ENCODE measurements at places on chromosomes 5 and 9. TPM values are rescaled to one million over a fixed set of nuclear protein-coding genes. Genes with fewer than 3 reads are reported as not detected.
A peak's percentile ranks its signal among the peaks of the same experiment; 100 is the strongest.

DNA sequence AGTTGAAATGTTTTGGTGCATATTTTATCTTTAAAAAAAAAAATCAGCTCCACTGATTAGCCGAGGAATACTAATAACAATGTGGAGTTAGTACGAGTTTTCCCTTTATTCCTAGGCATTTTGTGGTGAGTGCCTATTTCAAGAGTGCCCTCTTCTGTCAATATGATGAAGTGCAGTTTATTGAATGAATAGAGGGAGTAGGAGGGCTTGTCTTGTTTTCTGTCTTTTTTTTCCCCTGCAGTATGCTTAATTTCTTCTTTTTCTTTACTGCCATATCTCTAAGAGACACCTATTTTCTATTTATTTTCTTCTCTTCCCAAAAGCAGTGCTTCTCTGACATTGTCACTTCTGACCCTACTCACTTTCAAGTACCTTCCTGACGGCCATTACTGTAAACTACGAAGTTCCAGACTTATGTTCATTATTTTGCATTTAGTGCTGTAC, 169.6 kb upstream of the PITX1 start:
- no peaks in the 10 kb centered on the region for H3K36me3 ChIP-seq
- no peaks in the 10 kb centered on the region for H3K27me3 ChIP-seq
- peaks cover 10% of the 10 kb centered on the region for H3K4me1 ChIP-seq
- DNase-seq = no peak
- H3K4me3 ChIP-seq = no peak overlapping the region
- H3K27ac ChIP-seq = peak overlapping the region; percentile 5

The C9orf43 gene
- total RNA-seq = 0.66 TPM

- H3K4me1 ChIP-seq = peaks cover 18% of the 10 kb centered on the region
- H3K27ac ChIP-seq = no peak overlapping the region
- DNase-seq = no peak
- H3K36me3 ChIP-seq = peaks cover 17% of the 10 kb centered on the region
- H3K4me3 ChIP-seq = no peak overlapping the region
These were observed 2.4 kb downstream of the WDR5 start for GRCh38 chr9:134138292-134138691.

The TXNDC8 gene
- not detected for total RNA-seq

DNA sequence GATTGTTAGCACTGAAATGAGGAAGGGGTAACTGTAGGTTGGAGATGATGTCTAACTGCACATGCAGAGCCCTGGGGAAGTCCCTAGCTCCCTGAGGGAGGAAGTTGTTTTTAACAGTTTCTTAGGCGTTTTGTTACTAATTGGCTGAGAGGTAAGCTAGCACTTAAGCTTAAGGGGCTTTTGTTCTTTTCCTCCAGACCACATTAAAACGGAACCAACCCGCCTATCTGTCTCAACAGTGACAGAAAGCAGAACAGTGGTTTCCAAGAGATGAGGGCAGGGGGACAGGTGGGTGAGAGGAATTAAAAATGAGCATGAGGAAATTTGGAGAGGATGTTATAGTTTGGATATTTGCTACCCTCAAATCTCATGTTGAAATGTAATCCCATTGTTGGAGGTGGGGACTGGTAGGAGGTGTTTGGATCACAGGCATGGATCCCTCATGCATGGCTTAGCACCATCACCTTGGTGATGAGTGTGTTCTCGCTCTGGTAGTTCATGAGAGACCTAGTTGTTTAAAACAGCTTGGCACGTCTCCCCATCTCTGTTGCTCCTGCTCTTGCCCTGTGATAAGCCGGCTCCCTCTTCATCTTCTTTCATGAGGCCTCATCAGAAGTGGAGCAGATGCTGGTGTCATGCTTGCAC, 38.9 kb downstream of the LYRM7 start:
- no peaks in the 10 kb centered on the region for H3K4me1 ChIP-seq
- H3K27ac ChIP-seq = no peak overlapping the region
- no peaks in the 10 kb centered on the region for H3K27me3 ChIP-seq
- DNase-seq = no peak
- H3K4me3 ChIP-seq = no peak overlapping the region

DNA sequence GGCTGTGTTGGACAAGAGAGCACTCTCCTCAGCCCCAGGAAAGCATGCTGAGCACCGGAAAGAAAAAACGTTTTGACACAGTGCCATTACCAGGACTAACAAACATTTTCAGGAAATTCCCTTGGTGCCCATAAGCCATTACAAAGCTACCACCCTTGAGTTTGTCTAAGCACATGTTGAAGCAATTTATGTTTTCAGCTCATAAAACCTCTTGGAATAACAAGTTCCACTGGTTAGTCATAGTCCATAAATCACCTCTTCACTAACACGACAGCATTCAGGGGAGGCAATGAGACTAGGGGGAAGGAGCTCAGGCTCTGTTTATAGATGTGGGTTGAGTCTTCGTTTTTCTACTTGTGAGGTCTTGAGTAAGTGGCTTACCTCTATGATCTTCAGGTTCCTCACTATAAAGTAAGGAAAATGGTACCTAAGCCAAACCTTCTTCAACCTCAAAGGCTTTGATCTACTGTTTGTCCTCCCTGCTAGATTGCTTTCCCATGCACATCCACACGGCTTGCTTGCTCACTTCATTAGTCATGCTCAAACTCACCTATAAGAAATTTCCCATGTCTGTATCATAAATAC, 65.4 kb downstream of the DRD1 start:
- peak; percentile 88 for DNase-seq
- H3K4me3 ChIP-seq = no peak overlapping the region
- peak overlapping the region; percentile 65 for H3K27ac ChIP-seq
- H3K27me3 ChIP-seq = no peaks in the 10 kb centered on the region
- H3K36me3 ChIP-seq = no peaks in the 10 kb centered on the region

The COL23A1 gene
- 0.16 TPM for total RNA-seq

GRCh38 chr5:112933651-112934365, 11.8 kb upstream of the REEP5 start:
- H3K4me3 ChIP-seq = no peak overlapping the region
- H3K27ac ChIP-seq = no peak overlapping the region
- peak; percentile 70 for DNase-seq
- peaks cover 6% of the 10 kb centered on the region for H3K4me1 ChIP-seq

The SPATA31C1 gene
- total RNA-seq = not detected

DNA sequence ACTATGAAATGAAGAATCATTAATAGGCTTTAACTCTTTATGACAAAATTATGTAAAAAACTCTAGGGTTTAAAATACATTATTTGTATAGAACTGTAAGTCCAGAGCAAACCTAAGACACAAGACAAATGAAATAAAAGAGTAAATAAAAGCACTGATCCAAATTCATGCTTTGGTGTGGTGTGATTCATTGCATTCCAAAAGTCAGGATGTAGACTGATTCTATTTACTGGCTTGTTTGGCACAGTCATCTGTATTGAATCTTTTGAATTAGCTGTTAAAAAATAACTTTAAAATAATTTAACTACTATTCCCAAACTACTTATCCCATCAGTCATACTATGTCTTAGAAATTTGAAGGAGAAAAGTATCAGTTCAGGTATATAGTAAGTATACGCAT, 31.1 kb downstream of the IL4 start:
- peaks cover 7% of the 10 kb centered on the region for H3K36me3 ChIP-seq
- H3K27me3 ChIP-seq = no peaks in the 10 kb centered on the region
- no peak overlapping the region for H3K4me3 ChIP-seq
- DNase-seq = peak; percentile 42

The ICE1 gene
- total RNA-seq = 40.3 TPM

DNA sequence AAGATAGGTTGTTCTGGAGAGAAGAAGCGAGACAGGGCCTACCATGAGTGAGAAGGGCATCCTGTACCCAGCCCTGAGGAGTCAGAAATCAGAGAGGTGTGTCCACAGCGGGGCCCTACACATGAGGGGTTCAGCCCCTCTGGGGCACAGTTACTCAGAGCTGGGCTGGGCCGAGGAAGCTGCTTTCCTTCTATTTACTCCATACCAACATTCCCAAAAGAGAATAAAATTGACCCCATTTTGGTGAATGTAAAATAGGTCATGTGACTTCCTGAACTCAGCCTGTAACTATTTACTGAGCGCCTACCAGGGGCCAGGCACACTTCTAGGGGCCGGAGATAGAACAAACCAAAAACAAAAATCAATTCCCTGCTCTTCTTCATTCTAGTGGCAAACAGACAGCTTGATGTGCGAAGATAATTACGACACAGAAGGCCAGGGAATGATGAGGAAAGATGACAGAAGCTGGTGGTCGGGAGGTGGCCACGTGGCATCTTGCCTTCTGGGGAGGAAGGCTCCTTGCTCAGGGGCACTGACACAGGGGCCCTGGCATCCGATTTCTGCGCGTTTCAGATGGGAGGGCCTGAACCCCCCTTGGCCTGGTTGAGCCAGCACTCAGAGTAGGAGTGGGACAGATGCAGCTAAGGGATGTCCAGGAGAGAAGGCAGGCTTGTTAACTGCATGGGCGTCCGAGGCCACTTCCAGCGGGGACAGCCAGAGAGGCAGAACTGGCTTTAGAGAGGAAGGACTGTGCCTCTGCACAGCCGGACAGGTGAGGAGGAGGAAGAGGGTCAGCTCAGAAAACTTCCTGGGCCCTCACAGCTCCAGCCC, 121.8 kb downstream of the NSG2 start:
- H3K27me3 ChIP-seq = no peaks in the 10 kb centered on the region
- DNase-seq = no peak
- no peak overlapping the region for H3K4me3 ChIP-seq
- H3K27ac ChIP-seq = no peak overlapping the region
- no peaks in the 10 kb centered on the region for H3K36me3 ChIP-seq
- H3K4me1 ChIP-seq = no peaks in the 10 kb centered on the region

The ZBTB26 gene
- 6.5 TPM for total RNA-seq

DNA sequence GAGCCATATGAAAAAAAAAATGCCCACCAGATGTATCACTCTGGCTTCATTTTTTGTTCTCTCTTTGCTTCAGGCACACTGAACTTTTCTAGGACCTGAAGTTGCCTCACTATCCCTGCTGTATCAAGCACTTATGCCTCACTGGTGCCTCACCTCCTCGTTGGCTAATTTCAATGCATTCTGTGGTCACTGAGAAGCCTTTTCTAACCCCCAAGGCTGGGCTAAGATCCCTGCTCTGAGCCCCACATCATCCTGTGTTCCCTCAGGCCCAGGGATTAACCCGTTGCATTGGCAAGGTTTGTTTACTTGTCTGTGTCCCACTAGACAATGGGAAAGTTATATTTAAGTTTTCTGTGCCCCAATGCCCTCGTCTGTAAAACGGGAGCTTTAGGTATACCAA, 362.7 kb downstream of the OSTF1 start:
- no peaks in the 10 kb centered on the region for H3K4me1 ChIP-seq
- H3K4me3 ChIP-seq = no peak overlapping the region
- no peaks in the 10 kb centered on the region for H3K36me3 ChIP-seq
- H3K27me3 ChIP-seq = no peaks in the 10 kb centered on the region

DNA sequence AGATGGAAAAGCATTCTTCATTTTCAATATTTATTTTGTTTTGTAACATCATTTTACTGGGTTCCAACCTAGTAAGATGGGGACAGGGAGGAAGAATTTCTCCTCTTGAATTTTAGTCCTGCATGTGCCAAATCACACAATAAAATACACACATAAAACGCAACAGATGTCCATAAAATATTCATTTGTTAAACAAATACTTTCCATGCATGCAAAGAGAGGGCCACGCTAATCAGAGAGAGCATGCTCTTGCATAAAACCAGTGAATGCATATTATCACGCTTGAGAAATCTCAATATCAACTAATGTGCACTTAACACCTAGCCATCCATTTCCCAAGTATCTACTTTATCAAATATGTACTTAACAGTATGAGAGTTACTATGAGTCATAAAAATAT, 212.6 kb upstream of the TARS1 start:
- no peak overlapping the region for H3K4me3 ChIP-seq

DNA sequence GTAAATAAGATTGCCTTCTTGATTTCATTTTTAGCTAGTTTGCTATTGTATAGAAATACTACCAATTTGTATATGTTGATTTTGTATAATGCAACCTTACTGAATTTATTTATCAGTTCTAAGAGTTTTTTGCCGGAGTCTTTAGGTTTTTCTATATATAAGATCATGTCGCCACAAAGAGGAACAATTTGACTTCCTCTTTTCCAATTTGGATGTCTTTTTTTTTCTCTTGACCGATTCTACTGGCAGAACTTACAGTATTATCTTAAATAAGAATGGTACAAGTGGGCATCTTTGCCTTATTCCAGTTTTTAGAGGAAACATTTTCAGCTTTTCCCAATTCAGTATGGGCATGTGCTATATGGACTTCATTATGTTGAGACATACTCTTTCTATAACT, 624.7 kb upstream of the ACO1 start:
- H3K36me3 ChIP-seq = no peaks in the 10 kb centered on the region
- H3K27ac ChIP-seq = no peak overlapping the region
- no peaks in the 10 kb centered on the region for H3K27me3 ChIP-seq
- DNase-seq = no peak

The LCN6 gene
- not detected for total RNA-seq

GRCh38 chr9:16258191-16258590, 612.3 kb downstream of the BNC2 start:
- no peaks in the 10 kb centered on the region for H3K27me3 ChIP-seq
- peaks cover 5% of the 10 kb centered on the region for H3K4me1 ChIP-seq
- no peaks in the 10 kb centered on the region for H3K36me3 ChIP-seq
- DNase-seq = no peak

DNA sequence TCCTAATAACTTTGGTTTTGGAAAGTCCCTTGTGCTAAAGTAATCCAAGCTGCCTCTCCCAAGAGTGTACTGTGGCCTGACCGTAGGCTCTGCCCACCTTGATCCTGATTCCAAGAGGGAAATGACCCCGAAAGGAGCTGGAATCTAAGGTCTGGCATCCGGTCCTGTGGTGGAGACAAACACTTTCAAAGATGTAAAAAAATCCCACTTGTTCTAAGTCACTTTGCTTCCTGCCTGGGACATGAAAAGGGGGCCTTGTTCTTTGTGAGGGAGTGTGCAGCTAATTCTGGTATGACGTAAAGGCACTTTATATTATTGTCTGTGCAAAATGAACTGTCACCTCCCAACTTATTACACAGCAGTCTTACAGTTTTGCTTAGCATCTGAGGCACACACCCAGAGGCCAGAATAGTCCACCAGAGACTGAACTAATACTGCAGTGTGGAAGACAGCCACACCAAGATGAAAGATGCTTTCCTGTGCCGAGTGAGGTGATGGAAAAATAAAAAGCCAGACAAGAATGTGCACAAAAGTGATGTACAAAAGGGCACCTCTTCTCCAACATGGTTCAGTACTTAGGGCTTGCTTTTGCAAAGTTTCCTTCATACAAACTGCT, 128.7 kb downstream of the SLC12A2 start:
- H3K4me3 ChIP-seq = no peak overlapping the region
- no peaks in the 10 kb centered on the region for H3K36me3 ChIP-seq
- peaks cover 17% of the 10 kb centered on the region for H3K4me1 ChIP-seq
- no peak for DNase-seq

The SPATA31C2 gene
- total RNA-seq = not detected
